ENCODE measurements at places on chromosomes 5 and 9.

GRCh38 chr5:142325725-142326479 lies 1.1 kb upstream of the SPRY4 start:
- DNase-seq = peak; percentile 65

- no peak for DNase-seq
Observed at GRCh38 chr9:95736891-95737522, 138.5 kb upstream of the ERCC6L2 start.

DNA sequence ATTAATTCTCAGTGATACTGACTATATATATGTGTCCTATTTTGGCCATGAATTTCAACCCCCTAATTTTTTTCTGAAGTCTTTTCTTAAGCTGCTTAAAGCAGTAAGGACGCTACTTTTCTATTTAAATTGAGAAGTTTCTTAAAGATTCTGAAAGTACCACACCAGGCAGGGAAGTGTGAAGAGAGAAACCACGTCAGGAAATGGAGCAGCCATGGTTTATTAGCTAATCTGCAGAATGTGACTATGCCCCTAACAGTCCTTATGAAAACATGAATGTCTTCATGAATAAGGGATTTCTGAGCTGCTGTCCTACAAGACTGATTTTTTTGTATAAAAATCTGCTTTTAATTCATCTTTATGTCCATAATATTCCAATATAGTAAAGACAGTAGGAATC lies 1724.3 kb upstream of the C9orf72 start:
- DNase-seq = no peak

DNA sequence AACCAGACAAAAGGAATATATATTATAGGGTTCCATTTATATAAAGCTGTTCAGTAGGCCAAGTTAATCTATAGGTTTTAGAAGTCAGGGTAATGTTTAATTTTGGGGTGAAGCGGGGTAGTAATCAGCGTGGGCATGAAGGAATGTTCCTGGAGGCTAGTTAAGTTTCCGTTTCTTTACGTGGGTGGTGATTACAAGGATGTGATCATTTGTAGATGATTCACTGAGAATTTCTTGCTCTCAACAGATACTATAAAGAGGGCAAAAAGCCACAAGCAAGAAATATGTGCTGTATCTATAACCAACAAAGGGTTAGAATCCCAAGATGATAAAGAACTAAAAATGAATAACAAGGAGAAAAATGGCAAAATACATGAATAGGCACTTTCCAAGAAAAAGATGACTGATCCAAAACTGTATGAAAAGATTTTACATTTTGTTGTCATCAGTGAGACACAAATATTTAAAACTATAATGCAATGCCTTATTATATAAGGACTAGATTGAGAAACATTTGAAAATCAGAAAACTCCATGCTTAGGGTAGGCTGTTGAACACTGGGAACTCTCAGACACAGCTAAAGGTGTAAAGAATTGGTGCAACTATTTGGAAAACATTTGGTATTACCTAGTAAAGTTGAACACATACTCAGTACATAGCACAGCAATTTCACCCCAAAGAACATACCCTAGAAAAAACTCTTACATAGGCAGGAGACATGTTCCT lies 224.3 kb upstream of the S1PR3 start:
- DNase-seq = peak; percentile 50

DNA sequence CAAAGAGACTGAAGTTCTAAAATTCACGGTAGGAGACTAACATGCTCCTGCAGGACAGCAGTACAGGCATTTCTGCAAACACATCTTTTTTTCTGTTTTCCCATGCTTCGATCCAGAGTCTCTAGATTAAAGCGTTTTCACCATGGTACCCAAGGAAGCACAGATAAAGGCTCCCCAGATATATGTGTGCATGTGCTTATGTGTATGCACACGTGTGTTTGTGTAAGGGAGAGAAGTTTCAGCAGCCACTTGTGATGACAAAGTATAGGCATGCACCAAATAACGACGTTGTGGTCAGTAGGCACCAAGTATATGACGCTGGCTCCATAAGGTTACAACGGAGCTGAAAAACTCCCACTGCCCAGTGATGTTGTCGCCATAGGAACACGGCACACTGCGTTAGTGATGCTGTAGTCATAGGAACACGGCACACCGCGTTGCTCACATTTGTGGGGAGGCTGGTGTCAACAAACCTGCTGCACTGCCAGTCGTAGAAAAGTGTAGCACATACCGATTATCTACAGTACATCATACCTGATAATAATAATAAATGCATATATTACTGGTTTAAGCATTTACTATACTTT lies 21.7 kb downstream of the MED10 start:
- no peak for DNase-seq

DNA sequence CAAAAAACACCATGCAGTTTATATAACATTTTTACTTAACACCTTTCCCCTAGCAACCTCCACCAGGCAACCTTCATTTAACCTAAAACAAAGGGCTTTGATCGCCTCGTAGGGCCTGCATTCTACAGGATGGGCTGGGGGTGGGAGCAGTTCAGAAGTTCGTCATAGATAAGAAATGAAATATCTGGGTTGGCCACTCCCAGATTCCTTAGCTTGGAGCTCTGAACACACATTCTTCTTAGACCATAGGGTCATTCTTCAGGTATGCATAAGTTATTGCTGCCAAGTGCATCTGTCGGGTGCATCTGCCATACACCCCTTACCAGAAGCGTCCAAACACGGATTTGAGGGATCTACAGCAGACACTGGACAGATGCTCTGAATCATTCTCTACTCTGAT lies 4.3 kb upstream of the SLC22A5 start:
- DNase-seq = no peak

DNA sequence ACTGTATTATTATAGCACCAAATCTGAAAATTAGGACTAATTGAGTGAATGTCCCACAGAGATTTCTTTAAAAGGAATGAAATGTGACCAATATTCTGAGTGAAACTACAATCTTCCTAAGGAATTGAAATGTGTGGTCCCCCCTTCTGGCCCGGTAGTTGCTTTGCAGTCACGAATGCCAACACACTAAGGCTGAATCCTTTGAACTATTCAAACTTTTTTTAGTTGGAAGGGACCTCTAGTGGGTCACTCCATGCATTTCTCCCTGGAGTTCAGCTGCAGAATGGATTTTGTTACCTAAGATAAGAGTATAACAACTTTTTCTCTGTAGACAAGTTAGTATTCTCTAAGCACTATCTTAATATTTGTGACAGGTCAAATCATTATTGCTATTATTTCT lies 2.8 kb downstream of the CDH6 start:
- peak; percentile 11 for DNase-seq

- no peak for DNase-seq
Observed at GRCh38 chr9:134056483-134057306, 11.1 kb downstream of the BRD3 start.

DNA sequence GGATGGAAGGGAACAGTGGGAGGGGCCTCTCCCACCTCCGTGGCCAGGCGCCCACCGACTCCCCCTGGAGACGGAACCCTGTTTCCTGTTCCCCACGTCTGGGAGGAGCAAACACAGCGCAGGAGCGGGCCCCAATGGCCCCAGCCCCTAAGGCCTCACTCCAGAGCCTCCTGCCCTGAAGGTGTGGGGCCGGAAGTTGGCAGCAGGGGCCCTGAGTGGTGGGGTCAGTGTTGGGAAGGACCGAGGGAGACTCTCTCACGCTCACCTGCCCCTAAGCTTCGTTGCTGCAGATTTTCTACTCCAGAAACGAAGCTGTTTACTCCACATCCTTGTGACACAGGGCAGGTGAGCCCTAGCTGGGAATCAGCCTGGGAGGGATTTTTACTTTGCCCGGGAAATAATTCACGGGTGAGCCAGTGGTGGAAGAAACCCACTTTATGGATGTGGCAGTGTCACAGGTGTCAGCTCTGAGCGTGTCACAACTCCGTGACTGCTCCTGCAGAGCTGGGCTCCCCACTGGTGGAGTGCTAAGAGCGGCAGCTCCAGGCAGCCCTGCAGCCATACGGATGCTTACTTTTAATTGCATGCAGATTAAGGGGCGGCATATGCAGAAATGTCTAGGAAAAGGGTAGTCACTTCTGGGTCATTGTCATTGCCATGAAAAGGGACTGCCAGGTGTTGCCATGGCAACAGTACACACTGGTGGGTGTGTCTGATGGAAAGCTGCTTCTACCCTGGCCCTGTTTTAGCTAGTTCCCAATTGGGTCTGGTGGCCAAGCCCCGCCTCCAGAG lies 77.5 kb upstream of the OLFM1 start:
- DNase-seq = no peak

DNA sequence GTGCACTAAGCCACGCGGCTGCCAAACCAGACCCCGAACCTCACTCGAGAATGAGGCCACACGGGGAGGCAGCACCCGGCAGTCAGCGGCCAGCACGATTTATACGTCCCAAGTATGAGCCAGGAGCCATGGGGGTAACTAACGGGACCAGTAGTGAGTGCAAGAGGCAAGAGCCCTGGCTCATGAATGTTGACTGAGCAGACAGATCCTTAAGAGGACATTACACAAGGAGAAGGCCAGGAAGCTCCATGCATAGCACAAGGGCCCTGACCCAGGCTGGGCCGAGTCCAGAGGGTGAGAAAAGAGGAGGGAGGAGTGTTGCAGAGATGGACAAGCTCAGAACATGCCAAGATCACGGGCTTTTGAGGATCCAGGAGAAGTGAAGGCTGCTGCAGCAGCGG lies 58.6 kb upstream of the PHYKPL start:
- no peak for DNase-seq

DNA sequence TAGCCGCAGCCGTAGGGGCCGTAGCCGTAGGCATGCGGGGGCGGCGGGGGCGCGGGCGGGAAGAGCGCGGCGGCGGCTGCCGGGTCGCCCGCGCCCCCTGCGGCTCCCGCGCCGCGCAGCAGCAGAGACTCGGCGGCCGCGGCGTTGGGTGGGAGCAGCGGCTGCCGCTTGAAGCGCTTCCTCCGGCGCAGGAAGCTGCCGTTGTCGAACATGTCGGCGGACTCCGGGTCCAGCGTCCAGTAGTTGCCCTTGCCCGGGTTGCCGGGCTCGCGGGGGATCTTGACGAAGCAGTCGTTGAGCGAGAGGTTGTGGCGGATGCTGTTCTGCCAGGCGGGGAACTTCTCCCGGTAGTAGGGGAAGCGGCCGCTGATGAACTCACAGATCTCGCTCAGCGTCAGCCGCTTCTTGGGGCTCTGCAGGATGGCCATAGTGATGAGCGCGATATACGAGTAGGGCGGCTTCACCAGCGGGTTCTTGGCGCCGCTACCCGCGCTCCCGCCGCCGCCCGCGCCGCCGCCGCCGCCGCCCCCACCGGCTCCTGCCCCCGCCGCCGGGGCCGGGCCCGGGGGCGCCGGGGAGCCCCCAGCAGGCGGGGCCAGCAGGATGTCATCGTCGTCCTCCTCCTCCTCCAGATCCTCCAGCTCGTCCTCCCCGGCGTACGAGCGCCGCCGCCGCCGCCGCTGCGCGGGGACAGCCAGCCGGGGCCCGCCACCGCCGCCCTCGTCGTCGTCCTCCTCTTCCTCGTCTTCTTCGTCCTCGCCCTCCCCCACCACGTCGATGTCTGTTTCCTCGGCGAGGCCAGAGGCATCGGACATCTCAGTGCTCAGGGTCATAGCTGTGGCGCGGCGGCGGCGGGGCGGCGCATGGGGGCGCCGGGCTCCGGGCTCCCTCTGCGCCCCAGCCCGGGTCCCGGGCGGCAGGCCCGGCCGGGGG lies 781 bp downstream of the FOXD1 start:
- peak; percentile 77 for DNase-seq

DNA sequence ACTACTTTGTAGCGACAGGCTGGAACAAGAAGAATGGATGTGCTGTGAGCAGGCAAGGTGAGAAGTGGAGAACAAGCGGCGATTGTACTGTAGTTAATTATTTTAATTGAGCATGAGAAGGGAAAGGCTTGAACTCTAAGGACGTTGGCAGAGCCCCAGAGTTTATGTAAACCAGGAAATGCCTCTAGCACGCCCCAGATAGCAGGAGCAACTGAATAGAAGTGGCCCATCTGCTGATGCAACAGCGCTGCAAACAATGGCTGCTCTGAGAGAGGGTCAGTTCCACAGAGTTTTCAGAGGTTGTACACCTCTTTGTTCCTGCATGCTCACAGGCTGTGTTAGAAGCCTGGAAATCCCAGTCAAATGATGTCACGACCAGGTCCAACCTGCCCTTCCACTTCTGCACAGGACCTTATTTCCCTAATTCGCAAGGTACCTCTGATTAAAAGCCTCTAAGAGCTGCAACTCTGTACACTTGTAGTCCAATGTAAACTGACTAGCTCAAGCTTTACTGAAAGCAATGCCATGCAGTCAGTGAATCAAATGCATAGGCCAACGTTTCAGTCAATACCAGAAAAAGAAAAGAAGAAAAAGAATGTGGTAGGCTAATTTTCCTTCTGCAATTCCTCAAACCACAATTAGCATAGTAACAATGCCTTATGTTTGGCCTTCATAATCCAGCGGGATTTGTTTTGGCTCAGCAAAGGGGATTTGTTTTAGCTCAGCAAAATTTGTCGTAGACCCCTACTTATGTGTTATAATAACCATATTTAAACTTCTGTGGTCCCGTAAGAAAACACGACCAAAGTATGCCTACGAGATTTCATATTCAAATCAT lies 119.6 kb upstream of the RETREG1 start:
- peak; percentile 64 for DNase-seq

- DNase-seq = no peak
Observed at GRCh38 chr9:23555851-23556250, 270.2 kb downstream of the ELAVL2 start.

GRCh38 chr9:93419023-93419422 lies 32.5 kb upstream of the FAM120A start:
- no peak for DNase-seq

DNA sequence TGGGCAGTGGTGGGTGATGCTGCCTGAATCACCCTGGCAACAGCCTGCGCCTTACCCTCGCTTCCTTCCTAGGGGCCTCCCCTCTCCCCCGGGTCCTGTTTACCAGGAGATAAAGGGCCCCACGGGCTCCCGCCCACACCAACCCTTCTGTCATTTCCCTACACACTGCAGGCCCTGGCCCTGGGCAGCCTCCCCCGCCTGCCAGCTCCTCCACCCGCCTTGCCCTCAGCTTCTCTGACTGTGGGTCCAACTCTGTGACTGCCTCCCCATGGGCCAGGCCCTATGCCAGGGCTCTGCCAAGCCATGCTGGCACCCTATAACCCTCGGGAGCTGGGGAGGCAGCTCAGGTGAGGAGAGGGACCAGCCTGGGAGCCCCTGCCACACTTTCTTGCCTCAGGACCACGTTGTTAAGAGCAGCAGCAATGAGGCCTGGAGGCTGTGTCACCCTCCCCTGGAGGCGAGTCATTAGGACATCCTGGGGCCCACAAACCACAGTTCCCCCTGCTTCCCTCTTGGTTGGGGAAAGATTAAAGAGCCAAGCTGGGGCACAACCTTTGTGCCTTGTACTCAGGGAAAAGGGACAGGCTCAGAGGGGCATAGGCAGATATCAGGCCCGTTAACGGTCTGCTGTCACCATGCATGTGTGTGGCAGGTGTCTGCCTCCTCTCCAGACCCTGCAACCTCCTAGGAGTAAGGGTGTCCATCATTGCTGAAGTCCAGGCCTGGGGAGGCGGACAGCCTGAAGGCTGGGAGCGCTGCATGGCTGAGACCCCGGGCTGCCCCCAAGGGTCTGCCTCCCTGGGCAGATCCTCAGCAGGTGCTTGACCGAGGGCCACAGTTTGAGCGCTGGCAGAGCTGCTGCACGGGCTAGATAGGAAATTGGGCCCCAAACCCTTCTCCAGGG lies 2.8 kb downstream of the MGAT4B start:
- no peak for DNase-seq

GRCh38 chr5:107564931-107565372 lies 105.8 kb downstream of the EFNA5 start:
- DNase-seq = peak; percentile 7

- DNase-seq = no peak
Observed at GRCh38 chr5:126066836-126067235, 356.4 kb upstream of the GRAMD2B start.
